Natural killer cell treated with Interleukin-12 subunit alpha and Interleukin-12 subunit beta and Interleukin-15 and Interleukin-18, amount 100 ng/mL, for 72 hours (primary cell): ENCODE measurements at places on chromosomes 3 and 15. TPM values are rescaled to one million over a fixed set of nuclear protein-coding genes. Genes with fewer than 3 reads are reported as not detected.

GRCh38 chr15:44145495-44145894 lies 49.6 kb downstream of the FRMD5 start:
- H3K4me1 ChIP-seq = no peaks in the 10 kb centered on the region
- H3K36me3 ChIP-seq = no peaks in the 10 kb centered on the region
- no peak for DNase-seq
- H3K27ac ChIP-seq = no peak overlapping the region

- H3K4me1 ChIP-seq = no peaks in the 10 kb centered on the region
- no peak for DNase-seq
Observed at GRCh38 chr15:68417897-68418296, 14.1 kb downstream of the ITGA11 start.

DNA sequence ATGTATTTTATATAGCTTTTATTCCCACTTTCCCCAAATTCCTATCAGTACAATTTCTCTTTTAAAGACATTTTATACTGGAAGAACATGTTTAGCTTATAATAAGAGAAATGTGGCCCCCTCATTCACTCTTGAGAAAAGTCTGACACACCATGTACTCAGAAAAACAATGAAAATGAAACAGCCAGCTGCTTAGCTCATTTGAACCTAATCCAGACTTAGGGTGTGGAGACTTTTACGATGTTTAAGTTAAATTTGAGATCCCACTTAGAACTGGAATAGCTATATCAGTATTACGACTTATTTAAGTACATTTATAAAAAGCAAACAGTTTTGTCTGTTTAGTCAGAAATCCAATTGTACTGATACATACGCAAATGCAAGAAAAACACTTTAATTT lies 252.3 kb upstream of the ARRDC4 start:
- no peak overlapping the region for H3K4me3 ChIP-seq
- H3K27me3 ChIP-seq = peaks cover 3% of the 10 kb centered on the region
- H3K4me1 ChIP-seq = no peaks in the 10 kb centered on the region
- no peak overlapping the region for H3K27ac ChIP-seq
- no peak for DNase-seq
- H3K36me3 ChIP-seq = no peaks in the 10 kb centered on the region

DNA sequence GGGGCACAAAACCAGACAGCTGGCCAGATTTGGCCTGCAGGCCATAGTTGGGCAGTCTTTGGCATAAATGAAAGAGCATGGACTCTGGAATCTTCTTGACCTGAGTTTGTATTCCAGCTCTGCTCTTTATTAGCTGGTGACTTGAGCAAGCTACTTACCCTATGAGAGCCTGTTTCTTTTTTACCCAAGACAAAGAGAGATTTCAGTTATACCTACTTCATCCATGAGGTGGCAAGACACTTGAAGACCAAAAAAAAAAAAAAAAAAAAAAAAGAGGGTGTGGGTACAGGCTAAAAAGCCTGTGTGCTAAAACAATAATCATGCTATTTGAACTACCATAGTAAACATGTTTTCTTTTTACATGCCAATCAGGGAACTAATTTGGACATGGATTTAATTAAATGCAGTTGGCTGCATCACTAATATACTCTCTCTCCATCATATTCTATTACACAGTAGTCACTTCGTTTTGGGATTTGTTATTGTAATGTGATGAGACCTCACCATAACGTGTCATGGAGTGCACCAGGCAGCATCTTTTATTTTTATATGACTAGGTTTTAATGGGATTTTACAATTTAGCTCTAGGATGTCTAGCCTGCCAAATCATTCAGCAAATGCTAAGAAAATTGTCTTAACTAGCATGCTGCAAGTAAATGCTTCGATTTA lies 109.2 kb upstream of the FHIT start:
- H3K36me3 ChIP-seq = no peaks in the 10 kb centered on the region
- no peak for DNase-seq
- H3K27ac ChIP-seq = no peak overlapping the region
- peaks cover 5% of the 10 kb centered on the region for H3K27me3 ChIP-seq

DNA sequence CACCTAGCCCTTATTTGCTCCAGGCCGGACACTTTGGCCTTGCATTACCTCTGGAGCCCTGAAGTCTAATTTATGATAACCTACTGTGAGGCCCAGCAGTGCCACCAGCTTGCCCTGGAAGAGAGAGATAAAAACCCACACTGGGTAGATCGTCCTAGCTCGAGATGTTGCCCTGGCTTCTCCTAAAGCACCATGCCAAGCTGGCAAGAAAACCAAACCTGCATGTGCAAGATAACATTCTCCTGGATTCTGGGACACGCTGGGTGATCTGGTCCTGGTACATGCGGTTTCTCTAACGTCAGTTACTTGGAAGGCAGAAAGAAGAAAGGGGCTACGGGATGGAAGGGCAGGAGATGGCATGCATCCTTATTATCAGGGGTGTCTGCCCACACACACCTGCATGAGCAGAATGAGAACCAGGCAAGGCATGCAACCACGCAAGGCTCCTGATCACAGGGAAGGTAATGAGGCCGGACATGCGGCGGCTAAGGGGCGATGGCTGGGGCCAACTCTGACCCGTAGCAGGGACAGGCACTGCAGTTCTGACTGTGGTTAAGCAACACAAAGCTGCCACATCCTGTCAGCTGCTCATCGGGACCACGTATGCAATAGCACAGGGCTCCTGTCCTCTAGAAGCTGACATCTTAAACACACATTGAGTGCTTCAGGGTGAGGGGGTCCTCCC lies 73.0 kb downstream of the OXNAD1 start:
- H3K4me1 ChIP-seq = peaks cover 47% of the 10 kb centered on the region
- DNase-seq = peak; percentile 89
- H3K27me3 ChIP-seq = no peaks in the 10 kb centered on the region
- peak overlapping the region; percentile 78 for H3K4me3 ChIP-seq
- H3K36me3 ChIP-seq = peaks cover 11% of the 10 kb centered on the region

GRCh38 chr15:89243691-89244573 lies at the start of gene FANCI:
FANCI (plus strand) TSS chr15:89243979; CDS start chr15:89247648, 3,669 bp downstream.
- peak within 1 kb of the TSS; percentile 84 for H3K27ac ChIP-seq
- H3K27me3 ChIP-seq = no peaks in the 10 kb centered on the region
- peak; percentile 98 for DNase-seq
- H3K36me3 ChIP-seq = peaks cover 30% of the 10 kb centered on the region
- H3K4me3 ChIP-seq = peak within 1 kb of the TSS; percentile 97

DNA sequence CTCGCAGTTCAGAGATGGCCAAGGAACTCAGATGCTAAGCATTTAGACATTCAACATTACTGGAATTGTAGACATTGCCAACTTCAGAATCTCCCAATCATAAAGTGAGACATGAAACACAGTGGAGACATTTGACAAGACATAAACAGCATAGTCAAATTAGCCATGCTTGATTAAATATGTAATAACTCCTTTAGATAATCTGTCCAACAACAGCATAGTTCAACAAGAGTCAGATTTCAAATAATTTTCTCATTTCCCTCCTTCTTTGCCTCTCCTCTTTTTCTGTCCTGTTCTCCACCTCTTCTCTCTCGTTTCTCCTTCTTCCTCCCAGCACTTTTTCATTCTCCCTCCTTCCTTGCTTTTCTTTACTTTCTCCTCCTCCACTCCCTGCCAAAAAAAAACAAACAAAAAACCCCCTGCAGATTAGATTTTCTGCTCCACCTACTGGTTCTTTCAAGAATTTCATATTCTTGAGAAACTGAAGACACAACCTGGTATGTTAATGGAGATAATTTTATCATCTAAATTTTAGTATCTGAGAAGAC lies 20.2 kb downstream of the CPOX start:
- peaks cover 12% of the 10 kb centered on the region for H3K36me3 ChIP-seq
- DNase-seq = no peak
- H3K4me1 ChIP-seq = peaks cover 25% of the 10 kb centered on the region

GRCh38 chr15:92385096-92385495 lies 8.6 kb upstream of the ST8SIA2 start:
- no peaks in the 10 kb centered on the region for H3K4me1 ChIP-seq
- no peak overlapping the region for H3K27ac ChIP-seq
- H3K36me3 ChIP-seq = no peaks in the 10 kb centered on the region
- no peak overlapping the region for H3K4me3 ChIP-seq
- peaks cover 63% of the 10 kb centered on the region for H3K27me3 ChIP-seq

DNA sequence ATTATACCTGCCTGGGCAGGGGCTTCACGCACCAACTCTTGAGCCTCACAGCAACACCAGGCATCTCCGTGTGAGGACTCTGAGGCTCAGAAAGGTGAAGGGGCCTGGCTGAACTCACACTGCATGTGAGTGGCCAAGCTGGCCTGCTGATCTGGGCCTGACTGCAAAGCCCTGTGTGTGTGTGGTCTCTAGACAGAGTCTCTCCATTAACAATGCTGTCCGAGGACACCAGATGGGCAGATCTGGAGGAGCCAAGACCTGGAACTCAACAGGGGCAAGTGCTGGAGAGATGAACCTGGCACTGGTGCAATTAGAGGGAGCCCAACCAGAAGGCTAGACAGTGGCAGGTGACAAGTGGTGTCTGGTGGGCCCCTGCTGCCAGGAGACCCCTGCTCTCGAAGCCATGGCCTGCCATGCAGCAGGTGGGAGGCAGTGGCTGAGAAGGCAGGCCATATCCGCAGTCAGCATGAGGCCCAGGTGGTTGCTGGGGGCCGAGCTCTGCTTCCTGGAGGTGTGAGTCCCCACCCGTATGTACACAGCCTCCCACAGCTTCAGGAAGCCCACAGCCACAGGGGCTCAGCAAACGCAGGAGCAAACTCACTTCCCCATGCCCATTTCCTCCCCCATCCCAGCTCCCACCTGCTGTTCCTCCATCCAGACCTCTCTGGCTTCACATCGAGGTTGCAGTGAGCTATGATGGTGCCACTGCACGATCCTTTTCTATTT lies 39.0 kb downstream of the CYP11A1 start:
- H3K36me3 ChIP-seq = no peaks in the 10 kb centered on the region
- no peak for DNase-seq

DNA sequence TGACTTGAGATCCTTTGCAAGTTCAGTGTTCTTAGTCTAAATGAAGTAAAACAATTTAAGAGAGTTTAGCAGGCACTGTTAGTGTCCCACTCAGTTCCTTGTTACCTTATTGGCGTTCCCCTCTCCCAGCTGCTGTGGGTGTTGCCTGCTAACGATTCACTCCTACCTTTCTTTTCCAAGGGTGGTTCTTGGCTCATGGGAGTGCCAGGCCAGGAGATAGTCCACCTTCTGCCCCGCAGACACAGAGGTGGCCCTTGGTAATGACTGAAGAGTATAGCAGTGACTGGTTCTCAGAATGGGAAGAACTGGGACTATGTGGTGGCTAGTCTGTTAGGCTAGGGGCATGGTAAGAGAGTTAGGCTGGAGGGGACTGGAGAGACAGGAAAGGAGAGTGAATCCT lies 240.4 kb downstream of the EDEM1 start:
- H3K4me1 ChIP-seq = peaks cover 3% of the 10 kb centered on the region
- H3K27ac ChIP-seq = no peak overlapping the region
- no peak overlapping the region for H3K4me3 ChIP-seq

DNA sequence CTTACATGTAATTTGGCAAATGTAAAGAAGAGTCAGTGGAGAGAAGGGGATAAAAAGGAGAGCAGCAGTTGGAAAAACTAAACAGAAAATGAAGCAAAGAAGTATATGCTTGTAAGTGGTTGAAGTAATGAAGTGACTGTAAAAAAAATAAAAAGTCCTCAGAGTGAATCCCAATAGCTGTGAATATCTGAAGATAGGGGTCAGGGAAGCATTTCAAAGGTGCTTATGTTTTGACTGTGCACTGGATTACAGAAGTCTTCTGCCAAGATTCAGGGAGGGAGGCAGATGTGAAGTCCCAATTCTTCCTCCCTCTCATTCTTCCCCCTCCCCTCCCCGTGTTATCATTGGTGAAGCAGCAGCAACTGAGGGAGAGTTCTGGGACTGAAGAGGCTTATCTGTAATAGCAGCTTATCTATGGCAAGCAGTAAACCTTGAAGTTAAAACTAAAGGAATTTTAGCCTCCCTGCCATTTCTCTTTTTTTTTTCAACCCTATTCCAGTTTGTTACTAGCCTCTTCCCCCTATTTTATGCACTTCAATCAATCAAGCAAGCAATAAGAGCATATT lies 597.9 kb downstream of the IGSF11 start:
- no peaks in the 10 kb centered on the region for H3K36me3 ChIP-seq
- H3K4me1 ChIP-seq = no peaks in the 10 kb centered on the region
- no peaks in the 10 kb centered on the region for H3K27me3 ChIP-seq
- H3K4me3 ChIP-seq = no peak overlapping the region
- H3K27ac ChIP-seq = no peak overlapping the region

- H3K4me1 ChIP-seq = no peaks in the 10 kb centered on the region
- DNase-seq = no peak
- no peaks in the 10 kb centered on the region for H3K36me3 ChIP-seq
- H3K27ac ChIP-seq = no peak overlapping the region
- H3K4me3 ChIP-seq = no peak overlapping the region
Observed at GRCh38 chr3:47250309-47251060, 32.1 kb downstream of the KIF9 start.

- H3K27ac ChIP-seq = no peak overlapping the region
- no peak for DNase-seq
- H3K27me3 ChIP-seq = no peaks in the 10 kb centered on the region
- H3K4me1 ChIP-seq = no peaks in the 10 kb centered on the region
- H3K36me3 ChIP-seq = no peaks in the 10 kb centered on the region
Observed at GRCh38 chr3:89690646-89691045, 583.2 kb downstream of the EPHA3 start.

The PTPRG gene
- 0.33 TPM for total RNA-seq

The DISP2 gene
- total RNA-seq = 0.25 TPM

The CYP1A2 gene
- total RNA-seq = not detected

The GPR62 gene
- total RNA-seq = not detected
